ENCODE measurements at places on chromosomes 1 and 21.

DNA sequence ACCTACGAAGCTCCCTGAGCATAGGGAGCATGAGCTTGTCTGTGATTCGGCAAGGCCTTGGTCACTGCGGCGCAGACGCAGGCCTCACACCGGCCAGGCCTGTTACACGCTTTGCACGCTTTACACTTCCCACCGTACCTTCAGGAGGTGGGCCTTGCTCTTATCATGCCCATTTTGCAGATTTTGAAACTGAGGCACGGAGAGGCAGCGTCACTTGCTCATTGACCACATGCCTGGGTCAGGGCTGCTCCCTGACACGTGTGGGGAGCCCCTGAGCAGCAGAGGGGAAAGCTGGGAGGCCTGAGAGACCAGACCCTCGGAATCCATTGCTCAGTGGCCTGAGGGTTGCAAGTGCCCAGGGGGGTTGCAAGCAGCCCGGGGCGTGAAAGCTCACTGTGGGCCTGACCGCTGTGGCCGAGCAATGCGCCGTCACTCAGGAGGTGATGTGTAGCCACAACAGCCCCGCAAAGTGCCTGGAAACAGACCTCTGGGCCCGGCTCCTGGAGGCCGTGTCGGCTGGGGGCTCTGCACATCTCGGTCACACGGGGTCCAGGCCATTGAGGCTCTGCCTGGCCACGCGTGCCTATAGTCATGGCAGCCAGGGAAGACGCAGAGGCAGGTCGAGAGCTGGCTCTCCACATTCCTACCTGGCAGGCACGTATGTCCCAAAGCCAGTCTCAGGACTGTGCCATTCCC lies 6.9 kb downstream of the ARHGEF16 start:
- no peak for DNase-seq

GRCh38 chr1:232486006-232486405 lies 143.9 kb downstream of the SIPA1L2 start:
- no peak for DNase-seq

DNA sequence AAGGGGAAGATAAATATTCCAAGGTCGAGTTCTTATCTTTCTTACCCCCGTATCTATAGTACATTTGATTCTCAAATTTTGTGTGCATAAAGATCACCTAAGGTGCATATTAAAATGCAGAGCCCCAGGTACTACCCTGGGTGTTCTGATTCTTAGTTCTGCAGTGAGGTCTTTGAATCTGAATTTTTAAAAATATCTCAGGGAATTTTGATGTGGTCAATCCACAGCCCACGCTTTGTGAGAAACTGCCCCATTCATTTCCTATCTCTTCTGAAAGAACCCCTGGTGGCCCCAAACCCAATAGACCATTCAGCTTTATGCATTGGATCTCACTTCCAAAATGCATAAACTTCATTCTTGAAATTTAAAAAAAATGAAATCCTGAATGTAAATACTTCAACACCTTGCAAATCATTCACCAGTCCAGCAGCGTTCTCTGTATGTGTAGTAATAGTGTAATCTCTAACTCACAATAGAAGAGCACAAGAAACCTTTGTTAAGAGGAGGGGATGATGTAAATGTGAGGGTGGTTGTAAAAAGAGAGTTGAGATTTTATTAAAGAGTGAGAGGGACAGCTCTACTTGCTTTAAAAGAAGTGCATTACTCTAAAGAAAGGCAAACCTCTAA lies 108.8 kb upstream of the ZP4 start:
- no peak for DNase-seq

GRCh38 chr1:9180111-9180819 lies 51.4 kb upstream of the GPR157 start:
- DNase-seq, result no peak

DNA sequence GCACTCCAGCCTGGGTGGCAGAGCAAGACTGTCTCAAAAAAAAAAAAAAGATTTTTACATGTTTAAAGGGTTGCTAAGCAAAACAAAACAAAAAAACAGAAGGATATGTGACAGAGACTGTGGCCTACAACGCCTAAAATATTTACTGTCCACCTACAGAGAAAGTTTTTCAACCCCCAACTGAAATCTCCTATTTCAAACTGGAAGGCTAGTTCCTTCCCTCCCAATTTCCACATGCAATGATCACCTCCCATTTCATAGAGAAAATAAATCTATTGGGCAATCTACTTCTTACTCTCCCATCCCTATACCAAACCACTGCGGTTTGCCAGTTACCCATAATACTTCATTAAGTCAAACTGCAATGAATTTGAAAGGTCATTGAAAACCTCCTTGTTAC lies 74.2 kb downstream of the ST3GAL3 start:
- DNase-seq, result no peak

- peak; percentile 76 for DNase-seq
Measured at GRCh38 chr1:226569879-226570547, 21.4 kb downstream of the STUM start.

DNA sequence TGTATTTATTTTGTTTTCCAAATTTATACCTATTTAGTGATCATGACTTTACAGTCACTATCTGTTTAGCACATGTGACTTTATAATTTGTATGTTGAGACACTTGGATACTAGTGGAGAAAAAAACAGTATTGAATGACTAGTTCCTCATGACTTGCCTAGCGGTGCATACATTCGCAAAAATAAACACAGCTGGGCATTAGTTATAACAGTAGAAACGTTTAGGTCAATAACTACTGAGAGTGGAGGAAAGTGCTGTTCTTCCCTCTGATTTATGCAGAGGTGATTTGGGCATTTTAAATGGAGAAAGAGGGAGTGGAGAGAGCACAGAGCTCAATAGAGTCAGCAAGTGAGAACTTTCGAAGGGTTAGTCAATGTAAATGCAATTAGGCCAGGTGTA lies 1679.0 kb upstream of the B3GALT2 start:
- no peak for DNase-seq

DNA sequence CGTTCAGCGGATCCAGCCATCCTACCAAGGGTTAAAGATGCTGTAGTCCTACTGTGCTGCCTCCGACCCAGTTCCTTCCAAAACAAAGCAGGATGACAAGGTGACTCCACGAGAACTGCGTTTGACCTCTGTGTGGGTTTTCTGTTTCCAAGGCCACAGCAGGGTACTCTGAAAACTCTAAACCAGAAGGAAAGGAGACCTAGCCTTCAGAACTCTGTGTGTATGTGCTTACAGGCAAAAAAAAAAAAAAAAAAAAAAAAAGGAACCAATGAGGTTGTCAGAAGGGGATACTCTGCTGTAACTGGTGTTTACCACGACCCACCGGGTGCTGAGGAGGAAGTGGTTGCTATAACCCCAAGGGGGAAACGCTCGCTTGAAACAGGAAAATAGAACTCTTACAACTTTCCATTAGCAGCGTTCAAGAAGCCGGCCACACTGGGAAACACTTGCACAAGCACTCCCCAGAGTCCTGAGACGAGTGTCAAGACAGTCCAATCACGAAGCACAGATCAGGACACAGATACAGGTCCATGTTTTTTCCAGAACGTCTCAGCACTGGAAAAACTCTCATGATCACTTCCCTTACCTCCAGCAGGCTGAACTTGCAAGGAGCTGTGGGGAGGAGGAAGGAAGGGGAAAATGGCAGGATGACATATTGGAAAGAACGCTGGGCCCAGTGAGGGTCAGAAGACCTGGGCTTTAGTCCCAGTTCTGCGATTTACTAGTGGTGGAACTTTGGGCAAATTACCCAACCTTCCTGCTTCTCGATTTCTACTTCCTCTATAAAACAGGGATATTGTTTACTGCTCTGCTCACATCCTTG lies 64.0 kb downstream of the ITPKB start:
- no peak for DNase-seq

- no peak for DNase-seq
Measured at GRCh38 chr1:234600418-234601281, 9.3 kb downstream of the IRF2BP2 start.

DNA sequence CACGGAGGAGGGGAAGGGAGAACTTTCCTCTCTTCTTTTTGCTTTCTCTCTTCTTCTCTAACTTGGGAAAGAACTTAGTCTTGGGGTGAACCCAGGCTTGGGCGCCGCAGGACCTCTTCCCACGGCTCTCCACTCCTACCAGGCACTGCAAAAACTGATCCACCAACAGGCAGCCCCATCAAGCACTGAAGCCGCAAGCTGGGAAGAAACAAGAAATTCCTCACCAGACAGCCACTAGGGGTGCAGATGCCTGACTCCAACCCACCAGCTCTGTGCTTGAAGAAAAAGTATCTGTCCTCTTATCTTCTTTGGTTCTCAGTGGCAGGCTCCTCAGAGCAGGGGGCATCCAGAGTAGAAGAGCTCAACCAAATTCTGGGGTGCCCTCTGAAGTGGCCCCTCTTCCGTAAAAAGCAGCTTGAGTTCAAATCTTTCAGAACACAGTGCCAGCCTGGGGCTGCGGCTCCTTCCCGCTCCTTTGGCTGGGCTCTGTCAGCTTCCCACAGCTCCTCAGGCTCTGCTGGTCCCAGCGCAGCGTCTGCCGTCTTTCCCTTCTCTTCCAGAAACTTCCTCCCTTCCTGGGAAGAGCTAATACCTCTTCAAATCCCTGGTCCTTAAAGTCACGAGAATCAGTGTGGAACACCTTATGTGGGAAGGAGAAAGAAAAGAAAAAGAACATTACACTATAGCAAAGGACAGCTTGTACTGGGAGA lies 2.4 kb downstream of the SLC41A1 start:
- DNase-seq, result no peak

GRCh38 chr1:101683561-101683960 lies 313.2 kb downstream of the OLFM3 start:
- no peak for DNase-seq

GRCh38 chr1:198030682-198031081 lies 113.5 kb downstream of the LHX9 start:
- no peak for DNase-seq

DNA sequence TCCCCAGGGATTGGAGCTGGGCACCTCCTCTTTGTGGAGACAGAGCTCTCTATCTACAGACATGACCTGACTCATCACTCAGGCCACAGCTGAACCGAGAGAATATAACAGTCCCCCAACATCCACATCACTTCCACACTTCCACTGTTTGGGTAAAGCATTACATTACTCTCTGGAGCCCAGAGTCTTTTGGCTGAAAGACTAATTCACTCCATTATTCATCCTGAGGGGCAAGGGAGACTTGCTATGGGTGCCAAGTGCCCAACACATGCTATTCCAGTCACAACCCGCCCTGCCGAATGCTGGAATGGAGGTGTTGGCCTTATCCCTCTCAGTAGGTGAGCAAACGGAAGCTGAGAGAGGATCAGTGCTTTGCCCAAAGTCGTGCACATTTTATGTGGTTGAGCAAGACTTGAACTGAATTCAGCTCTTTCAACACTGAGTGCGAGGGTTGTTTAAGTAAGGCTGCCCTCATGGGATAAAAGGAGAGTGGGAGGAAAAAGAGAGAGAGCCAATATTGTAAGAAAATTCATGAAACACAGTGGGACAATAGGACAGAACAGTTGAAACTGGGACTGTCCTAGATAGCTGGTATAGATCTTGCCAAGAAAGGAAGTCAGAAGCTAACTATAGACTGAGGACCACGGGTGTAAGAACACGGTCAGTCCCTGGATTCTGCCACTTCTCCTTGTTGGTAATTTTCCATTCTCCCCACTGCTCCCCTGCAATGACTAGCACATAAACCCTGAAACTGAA lies 13.5 kb upstream of the CHI3L1 start:
- no peak for DNase-seq

DNA sequence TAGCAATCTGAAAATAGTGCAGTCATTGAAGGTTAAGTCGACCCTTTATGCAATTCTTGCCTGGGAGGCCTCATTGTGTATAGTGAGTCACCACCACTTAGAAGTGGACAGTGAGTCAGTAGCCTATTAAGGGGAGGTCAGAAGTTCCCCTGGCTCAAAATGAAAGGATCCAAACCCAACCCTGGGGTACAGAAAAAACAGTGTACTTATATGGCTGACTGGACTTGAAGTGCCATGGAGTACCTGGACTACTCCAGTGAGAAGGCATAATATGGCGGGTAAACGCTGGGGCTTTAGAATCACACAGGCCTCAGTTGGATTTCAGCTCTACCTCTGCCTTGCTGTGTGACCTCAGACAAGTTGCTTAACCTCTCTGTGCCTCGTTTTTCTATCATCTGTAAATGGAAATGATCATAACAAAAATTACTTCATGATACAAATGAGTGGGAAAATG lies 2.2 kb upstream of the BCL9 start:
- DNase-seq, result no peak

DNA sequence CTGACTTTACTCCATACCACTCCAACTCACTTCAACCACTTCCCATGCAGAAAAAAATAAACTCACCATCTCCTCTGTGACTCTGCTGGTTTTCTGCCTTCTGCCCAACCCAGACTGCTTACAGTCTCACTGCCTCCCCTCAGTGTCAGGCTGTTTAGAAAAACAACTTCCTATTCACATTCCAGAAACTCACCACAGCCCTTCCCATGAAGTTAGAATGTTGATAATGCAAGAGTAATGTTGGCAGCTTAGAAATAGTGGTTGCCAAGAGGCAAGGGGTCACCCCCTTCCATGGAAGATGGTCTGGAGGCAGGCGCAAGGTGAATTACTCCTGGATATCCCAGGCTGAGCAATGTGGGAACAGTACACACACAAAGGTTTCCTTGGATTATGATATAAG lies at the start of gene SELP:
TSS of gene SELP (minus strand) at position 119 of the 400 bp plus-strand sequence. CDS start at position 69, 50 bp downstream.
- DNase-seq, result no peak

GRCh38 chr1:233582439-233582838 lies 31.5 kb upstream of the KCNK1 start:
- DNase-seq, result no peak

- no peak for DNase-seq
Measured at GRCh38 chr1:160758521-160758920, 19.5 kb downstream of the SLAMF7 start.

DNA sequence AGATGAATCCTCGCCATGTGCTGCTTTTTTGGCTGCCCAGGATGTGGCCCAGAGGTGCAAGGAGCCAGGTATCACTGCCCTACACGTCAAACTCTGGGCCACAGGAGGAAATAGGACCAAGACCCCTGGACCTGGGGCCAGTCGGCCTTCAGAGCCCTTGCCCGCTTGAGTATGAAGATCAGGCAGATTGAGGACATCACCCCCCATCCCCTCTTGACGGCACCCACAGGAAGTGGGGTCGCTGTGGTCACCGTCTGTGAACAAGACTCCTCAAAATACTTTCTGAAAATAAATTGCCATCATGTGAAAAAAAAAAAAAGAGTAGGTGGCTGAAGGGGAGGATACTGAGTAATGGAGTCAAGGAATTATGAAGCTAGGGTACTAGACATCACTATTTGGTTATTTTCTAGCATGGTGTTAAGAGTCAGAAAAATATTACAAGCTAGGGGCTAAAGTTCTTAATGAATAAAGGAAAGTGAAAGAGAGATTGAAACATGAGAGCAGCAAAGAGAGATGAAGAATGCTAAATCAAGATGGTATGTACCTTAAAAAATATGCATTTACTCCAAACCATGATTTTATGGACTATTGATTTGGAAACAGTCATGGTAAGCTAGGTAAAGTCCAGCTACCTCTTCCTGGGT lies 84.9 kb downstream of the CLEC20A start:
- DNase-seq, result no peak

DNA sequence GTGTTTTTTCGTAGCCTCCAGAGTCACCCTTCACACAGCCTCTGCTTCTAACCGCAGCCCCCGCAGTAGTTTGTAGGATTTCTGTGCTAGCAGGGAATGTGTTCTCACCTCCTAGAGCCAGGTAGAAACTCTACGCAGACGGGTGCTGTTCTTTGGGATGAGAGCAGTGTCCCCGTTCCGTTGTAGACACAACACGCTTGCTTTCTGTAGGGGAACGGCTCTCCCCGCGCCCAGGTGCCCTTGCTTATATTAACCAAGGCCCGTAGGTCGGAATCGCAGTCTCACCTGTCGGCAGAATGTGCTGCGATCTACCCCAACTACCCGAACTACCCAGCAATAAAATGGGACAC lies 111.8 kb upstream of the NBPF11 start:
- DNase-seq, result no peak

GRCh38 chr1:219805191-219805590 lies 123.2 kb downstream of the SLC30A10 start:
- DNase-seq, result no peak

- no peak for DNase-seq
Measured at GRCh38 chr1:168811176-168811575, 82.2 kb upstream of the DPT start.

Measured in ecto neural progenitor cell (in vitro differentiated cells).